CD4-positive, alpha-beta T cell (primary cell): ENCODE measurements at places on chromosomes 3 and 15. TPM values are rescaled to one million over a fixed set of nuclear protein-coding genes. Genes with fewer than 3 reads are reported as not detected.

CLRN1 gene
- not detected for total RNA-seq

DNA sequence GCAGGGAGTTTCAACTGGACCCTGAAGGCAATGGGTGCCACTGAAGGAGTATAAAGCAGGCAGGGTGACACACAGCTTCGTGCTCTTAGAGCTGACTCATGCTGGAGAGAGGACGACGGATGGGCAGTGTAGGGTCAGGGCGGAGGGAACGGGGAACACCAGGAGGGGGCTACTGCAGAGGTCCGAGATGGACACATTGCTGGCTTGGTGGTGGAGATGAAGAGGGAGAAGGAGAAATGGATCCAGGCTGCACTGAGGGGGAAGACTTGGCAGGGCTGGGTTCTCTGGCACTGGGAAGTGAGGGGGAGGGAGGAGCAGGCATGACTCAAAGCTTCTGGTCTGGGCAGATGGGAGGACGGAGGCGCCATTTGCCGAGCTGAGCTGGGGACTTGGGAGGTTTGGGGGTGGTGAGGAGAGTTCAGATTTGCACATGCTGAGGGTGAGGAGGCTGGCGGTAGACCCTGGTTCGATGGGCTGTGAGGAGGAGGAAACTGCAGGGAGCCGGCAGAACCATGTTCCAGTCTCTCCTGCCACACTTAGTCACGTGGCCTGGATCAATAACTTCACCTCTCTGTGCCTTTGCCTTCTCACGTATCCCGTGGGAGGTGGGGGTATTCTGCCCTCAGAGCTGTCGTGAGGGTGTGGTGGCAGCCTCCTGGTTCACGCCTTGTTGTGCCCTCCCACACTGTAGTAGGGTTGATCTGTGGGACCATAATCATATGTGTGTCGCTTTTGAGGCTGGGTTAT is 4.6 kb upstream of the KCTD6 start:
- H3K27me3 ChIP-seq: no peaks in the 10 kb centered on the region
- no peak overlapping the region for H3K4me3 ChIP-seq
- no peaks in the 10 kb centered on the region for H3K36me3 ChIP-seq

- no peak for DNase-seq
- no peaks in the 10 kb centered on the region for H3K4me1 ChIP-seq
- no peaks in the 10 kb centered on the region for H3K27me3 ChIP-seq
- no peak overlapping the region for H3K4me3 ChIP-seq
Observed at GRCh38 chr3:21392526-21392925, 358.5 kb downstream of the ZNF385D start.

MUC4 gene
- total RNA-seq: not detected

GRCh38 chr3:99895703-99896441 is 78.2 kb downstream of the CMSS1 start:
- no peak for DNase-seq
- no peaks in the 10 kb centered on the region for H3K27me3 ChIP-seq
- H3K4me1 ChIP-seq: no peaks in the 10 kb centered on the region
- no peaks in the 10 kb centered on the region for H3K36me3 ChIP-seq
- no peak overlapping the region for H3K4me3 ChIP-seq

XIRP1 gene
- not detected for total RNA-seq

LRRIQ4 gene
- not detected for total RNA-seq

- no peaks in the 10 kb centered on the region for H3K27me3 ChIP-seq
- no peak overlapping the region for H3K4me3 ChIP-seq
- no peak overlapping the region for H3K27ac ChIP-seq
- peaks cover 40% of the 10 kb centered on the region for H3K36me3 ChIP-seq
- no peaks in the 10 kb centered on the region for H3K4me1 ChIP-seq
Observed at GRCh38 chr15:43441316-43441715, 51.6 kb downstream of the TP53BP1 start.
